ENCODE measurements at places on chromosomes 12 and 14.

DNA sequence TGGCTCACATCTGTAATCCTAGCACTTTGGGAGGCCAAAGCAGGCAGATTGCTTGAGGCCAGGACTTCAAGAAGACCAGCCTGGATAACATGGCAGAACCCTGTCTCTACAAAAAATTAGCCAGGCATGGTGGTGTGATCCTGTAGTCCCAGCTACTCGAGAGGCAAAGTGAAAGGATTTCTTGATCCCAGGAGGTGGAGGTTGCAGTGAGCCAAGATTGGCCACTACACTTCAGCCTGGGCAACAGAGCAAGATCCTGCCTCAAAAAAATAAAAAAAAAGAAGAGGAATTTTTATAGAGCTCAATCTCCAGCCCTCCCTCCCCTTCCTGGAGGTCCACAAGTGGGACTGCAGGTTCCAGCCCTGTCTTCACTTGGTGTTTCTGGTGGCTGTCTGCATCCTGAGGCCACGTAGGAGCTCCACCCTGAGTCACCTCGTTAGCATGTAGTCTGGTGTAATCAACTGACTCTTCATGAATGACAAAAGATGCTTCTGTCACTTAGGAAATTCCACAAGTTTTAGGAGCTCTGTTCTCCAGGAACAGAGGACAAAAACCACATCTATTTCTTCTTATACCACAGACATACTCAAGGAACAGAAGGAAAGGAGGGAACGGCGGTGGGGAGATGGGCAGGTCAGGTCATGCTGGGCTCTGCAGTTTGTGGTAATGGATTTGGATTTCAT lies 16.2 kb downstream of the CCDC62 start:
- peak; percentile 35 for DNase-seq

DNA sequence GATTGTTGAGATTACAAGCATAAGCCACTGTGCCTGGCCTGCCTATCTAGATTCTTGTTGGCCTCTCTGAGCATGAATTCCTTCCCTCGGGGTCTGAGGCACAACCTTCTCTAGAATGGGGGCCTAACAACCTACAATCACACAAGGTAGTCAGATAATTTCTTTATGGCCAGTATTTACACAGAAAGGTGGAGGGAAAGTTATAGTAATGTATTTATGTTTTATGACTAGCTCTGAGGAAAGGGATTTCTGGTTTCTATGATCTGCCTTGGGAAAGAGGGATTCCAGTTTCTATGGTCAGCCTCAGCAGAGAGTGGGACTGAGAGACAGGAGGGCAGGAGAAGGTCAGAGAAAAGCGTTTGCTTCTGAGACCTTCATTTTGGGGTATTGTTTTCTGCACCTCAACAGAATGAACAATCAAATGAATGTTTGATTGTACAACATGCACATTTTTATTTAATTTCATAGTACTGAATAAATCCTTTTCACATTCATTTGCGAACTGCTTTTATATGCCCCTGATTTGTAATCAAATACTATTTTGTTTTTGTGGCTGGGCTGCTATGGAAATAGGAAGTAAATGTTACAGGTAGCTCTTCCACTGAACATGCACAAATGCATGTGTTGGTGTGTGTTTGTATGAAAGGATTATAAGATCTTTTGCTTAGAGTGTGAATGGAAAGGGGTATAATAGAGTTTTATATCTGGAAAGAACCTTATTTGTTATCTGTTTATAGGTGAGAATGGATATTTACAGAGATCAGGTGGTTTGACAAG lies 499.7 kb upstream of the RGS6 start:
- DNase-seq = no peak

GRCh38 chr14:103255555-103255954 lies 78.5 kb upstream of the EIF5 start:
- no peak for DNase-seq

DNA sequence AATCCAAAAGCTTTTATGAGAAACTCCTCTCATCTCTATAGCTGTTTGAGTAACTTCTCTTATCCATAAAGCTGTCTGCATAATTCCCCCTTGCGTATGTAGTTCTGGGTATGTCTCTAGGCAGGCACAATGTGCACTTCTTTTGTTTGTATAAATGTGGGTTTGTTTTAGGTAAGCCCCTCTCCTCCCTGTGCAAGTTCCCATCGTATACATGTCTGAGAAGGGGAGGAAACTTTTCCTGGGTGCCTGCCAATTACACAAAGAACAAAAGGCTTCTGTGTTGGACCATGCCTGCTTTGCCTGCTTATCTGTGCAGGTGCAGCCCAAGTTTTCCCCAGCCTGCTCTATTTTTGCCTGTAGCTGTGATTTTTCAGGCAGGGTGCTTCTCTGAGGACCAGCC lies 96.7 kb downstream of the CCER1 start:
- DNase-seq = no peak

DNA sequence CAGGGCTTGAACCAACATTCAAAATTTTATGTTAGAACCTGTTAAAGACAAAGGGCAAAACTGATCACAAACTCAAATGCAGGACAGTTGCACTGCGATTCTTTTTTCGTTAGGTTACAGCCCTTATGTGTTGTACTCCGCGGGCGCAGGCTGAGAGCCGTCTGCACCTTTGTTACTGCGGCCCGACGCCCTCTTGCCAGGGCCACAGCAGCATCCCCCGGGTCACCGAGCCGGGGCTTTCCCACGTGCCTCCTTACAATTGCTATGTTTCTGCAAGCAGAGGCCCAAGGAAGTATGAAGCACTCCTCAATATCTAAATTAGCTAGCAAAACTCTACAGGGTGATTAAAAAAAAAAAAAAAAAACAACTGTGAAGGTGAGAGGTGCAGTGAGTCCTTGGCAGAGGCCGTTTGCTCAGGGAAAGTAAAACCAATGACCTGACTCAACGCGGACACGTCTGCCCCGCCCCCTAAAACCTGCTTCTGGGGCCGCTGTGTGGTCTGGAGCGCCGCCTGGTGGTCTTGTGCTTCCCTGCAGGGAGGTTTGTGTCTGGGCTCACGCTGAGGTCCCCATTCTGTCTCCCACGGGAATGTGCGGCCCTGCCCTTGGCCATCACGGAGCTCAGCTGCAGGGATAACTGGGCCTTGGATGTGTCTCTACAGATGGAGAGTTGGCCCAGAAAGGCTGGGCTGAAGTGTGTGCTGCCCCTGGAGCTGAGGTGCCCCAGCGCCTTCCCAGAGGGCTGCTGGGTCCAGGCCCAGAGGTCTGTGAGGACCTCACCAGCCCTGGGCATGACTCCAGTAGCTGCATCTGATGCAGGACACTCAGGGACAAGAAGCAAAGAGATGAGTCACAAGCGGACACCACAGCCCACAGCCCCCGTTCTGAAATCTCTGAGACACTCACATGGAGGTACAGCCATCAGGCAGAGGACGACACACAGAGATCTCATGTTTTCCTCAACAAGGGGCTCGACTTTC lies 418.5 kb downstream of the TMEM121 start:
- no peak for DNase-seq

GRCh38 chr14:99950181-99950580 lies 115.0 kb upstream of the EVL start:
- DNase-seq = no peak

DNA sequence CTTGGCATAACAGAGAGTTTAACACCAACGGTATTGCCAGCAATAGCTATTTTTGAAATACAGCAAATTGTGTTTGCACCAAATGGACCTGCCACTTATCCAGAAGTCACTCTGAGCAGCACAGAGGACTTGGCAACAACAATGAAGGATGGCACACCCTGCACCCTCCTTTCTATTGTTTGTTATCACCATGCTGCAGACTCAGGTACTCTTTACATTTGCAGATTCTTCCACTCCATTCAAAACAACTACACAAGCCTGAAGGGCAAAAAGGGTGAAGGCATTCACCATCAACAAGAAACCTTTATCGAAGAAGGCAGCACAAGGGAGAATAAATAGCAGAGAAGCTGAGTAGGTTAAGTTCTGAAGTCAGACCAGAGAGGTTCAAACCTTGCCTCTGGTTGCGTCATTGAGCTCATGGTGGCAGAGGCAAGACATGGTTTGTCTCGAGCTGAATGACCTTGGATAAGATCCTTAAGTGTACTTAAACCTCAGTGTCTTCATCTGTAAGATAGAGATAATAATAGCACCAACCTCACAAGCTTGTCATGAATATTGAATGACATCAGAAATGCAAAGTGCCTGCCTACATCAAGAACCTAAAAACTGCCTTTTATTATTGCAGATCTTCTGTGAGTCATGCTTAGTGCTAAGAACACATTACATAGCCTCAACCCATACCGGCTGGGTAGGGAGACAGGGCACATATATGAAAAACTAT lies 1.4 kb upstream of the ACSM4 start:
- no peak for DNase-seq

GRCh38 chr12:105107494-105108371 lies at the start of gene WASHC4:
Gene WASHC4 (plus strand): TSS chr12:105107731. CDS start chr12:105107801, 70 bp downstream.
- DNase-seq = peak; percentile 59

DNA sequence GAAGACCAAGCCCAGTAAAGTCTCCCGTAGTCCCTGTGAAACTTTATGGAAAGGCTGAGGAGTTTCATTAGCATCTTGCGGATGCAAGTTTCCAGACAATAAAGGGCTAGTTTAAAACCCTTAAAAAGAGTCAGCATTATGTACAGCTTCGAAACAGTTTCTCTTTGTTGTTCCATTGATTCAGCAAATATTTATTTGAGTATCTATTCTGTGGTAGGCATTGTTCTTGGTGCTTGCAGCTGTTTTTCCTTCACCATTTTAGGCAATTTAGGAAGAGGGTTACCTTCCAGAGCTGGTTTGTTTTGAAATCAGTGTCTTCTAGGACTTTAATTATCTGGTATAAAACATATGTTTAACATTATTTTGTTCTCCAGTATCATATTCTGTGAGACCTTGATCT lies 1.5 kb downstream of the SLIRP start:
- no peak for DNase-seq

GRCh38 chr14:49984424-49984823 lies 91.5 kb downstream of the ARF6 start:
- DNase-seq = no peak

GRCh38 chr14:96104469-96105057 lies 65.4 kb downstream of the C14orf132 start:
- DNase-seq = peak; percentile 96

GRCh38 chr12:64124511-64125197 lies 97.4 kb downstream of the KICS2 start:
- no peak for DNase-seq

Data from GM04503 (cell line).